ENCODE measurements at places on chromosomes 7 and 10.
A peak's percentile ranks its signal among the peaks of the same experiment; 100 is the strongest.

DNA sequence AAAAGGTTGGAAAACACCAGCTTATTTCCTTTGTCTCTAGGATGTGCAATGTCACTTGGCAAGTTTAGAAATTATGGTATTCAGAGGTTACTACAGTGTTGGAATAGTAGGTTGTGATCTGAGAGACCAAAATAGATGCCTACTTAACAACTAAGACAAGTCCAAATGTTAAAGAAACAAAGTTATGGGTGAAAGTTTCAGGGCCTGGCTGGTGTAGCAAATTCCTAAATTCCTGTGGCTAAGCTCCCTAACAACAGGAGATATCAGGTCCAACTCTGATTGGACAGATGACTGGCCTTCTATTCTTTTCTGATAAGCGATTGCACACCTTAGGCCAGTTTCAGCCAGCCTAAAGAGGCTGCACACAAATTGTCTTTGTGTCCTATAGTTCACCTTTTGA is 873.5 kb downstream of the REEP3 start:
- DNase-seq = no peak

- no peak for DNase-seq
These were observed 209.8 kb downstream of the ACTR3B start for GRCh38 chr7:152969335-152969734.

DNA sequence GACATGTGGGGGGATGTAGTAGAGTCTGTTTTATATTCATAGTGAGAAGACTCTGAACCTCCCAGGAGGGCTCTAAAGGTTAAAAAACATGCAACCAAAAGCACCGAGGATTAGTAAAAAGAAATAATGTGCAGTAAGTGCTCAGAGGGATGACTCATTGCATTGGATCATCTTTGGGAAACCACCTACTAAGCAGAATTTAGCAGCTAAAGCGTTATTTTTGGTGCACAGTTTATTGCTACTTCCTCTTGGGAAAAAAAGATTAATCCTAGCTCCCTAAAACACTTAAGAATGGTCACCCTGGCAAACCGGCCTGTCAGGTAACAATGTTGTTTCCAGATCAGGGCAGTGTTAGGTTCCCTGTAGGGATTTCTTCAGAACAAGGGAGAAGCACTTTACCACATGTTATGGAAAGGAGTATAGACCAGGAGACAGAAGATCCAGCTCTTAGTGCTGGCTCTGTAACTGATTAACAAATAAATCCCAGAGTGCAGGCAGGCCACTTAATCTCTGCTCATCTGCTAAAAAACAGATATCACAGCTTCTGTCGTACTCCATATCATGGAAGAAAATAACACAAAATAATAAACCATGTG is 44.8 kb upstream of the FAM133B start:
- peak; percentile 97 for DNase-seq

DNA sequence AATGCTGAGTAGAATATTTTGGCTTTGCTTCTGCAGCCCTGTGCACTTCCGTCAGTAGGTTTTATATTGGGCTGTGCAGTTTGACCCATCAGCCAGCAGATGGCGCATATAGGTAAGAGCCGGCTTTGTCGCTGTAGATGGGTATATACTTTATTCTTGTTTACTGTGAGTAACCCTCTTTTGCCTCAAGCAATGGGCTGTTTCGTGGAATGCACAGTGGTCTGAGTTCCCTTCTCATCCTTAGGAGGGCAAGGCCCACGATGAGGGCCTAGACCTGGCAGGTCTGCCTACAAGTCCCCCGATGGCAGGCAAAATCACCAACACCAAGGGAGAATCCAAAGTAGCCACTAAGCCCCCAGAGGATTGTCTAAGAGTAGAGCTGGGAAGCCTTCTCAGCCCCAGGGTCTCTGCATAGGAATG is 1002.9 kb upstream of the KCND2 start:
- peak; percentile 75 for DNase-seq

- no peak for DNase-seq
These were observed 9.3 kb downstream of the TCF7L2 start for GRCh38 chr10:112959207-112959838.

DNA sequence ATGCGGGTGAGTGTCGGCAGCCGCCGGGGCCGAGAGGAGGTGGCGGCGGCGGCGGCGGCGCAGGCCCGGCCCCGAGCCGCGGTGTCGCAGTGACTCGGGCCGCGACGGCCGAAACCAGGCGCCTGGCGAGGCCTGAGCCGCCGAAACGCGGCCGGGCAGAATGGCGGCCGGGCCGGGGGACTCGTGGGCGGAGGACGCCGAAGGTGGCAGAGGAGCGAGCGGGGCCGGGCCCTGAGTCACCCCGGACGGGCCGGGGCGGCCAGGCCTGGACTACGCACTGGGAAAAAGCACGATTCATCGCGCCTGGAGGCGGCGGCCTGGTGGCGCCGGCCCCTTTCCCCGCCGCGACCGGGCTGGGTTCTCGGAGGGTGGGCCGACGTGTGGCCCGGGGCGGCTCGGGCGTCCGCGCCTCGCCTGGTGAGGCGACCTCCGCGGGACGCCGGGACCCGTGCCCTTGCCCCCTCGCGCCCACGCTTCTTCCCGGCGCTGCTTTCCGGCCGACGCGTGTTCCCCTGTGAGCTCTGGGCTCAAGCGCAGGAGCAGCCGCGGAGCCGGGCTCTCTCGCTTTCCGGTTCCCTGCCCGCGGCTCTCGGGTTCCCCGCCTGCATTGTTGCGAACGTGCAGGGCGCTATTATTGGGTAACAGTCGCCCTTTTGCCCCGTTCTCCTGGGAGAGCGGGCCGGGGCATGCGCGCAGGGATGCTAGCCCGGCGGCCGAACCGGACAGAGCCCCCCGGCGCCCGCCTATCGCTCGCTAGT is 500 bp downstream of the CUL1 start:
- DNase-seq = peak; percentile 48

GRCh38 chr7:87058744-87059524 is 520 bp downstream of the ELAPOR2 start:
- DNase-seq = peak; percentile 60

- DNase-seq = peak; percentile 54
These were observed 22.1 kb downstream of the HKDC1 start for GRCh38 chr10:69242040-69242851.

GRCh38 chr7:2101630-2102374 is 130.9 kb downstream of the MAD1L1 start:
- DNase-seq = no peak

GRCh38 chr7:47581438-47581803 is 490 bp downstream of the TNS3 start:
- no peak for DNase-seq

DNA sequence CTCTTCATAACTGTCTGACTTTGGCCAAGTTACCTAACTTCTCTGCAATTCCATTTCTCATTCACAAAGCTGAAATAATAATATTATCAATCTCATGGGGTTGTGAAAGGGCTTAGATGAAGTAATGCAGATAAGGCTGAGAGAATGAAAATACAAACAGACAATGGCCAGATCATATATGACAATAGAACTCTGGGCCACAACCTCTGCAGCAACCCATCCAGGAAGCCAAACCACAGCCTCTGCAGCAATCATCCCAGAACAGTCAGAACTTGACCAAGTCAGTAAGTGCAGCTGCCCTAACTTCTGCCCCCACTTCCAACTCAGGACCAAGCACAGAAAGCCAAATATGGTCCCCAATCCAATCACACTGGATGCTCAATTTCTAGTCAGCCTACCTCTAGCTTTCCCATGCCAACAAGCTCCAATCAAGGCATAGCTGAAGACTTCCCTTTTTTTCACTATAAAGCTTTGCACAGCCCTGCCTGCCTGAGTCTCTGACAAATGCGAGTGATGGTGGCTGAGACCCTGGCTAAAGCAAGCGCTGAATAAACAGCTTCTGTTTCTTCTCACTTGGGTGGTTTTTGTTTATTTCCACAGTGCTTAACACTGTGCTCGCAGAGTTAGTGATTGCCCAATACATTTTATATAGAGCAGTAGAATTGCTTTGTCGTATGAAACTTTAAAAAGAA is 34.8 kb upstream of the TNPO3 start:
- peak; percentile 23 for DNase-seq
